Breast epithelium (tissue), 4 donors: ENCODE measurements at places on chromosomes 13 and 19.

DNA sequence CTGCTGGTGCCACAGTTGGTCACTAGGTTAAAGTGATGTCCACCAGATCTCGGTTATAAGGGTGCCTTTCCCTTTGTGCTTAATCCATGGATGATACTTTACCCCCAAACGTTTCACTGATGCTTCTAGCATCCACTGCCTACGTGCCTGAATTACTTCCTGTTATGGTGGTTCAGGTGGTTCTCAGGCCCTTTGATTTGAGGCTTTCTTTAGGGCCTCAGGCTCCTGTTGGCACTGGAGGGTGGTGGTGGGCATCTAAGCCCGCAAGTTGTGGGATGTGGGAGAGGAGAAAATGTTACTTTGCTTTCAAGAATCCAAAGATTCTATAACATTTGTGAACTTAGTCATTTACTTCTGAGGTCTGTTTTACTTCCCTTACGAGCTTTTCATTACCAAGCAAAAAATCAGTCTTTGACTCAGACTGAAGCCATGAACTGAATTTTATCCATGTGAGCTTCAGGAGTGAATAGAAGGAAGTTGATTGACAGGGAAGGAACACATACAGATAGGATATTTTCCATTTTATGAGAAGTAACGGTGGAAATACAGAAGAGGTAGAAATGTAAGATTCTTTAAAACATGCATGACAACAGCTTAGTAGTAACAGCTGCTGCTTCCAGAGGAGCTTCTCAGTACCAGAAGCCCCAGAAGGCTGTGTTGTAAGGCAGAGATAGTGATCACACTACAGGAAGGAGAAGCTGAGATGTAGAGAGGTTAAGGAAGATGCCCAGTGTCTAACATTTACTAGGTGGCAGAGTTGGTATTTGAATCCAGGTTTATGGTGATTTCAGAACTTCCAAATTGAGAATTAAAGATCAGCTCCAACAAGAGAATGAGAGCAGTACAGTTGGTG is 65.0 kb downstream of the ARHGEF7 start:
- DNase-seq = no peak

DNA sequence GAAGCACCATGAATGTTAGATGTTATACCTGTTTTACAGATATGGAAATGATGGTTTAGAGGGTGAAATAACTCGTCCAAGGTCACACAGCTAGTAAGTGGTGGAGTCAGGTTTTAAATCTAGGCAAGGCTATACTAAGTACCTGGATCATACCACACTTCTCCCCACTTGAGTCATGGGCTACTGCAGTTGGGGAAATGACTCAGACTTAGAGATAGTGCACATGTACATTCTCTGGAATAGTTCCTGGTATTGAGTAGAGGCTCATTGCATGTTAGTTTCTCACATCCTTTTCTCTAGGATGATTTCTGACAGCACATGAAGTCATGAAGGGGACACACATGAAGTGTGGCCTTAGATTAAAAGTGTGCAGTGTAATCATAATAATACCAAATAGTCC is 76.2 kb upstream of the TNFSF11 start:
- DNase-seq = no peak

- no peak for DNase-seq
Observed at GRCh38 chr13:23848646-23849141, 40.5 kb downstream of the MIPEP start.

GRCh38 chr19:40246292-40247073 is 20.0 kb upstream of the CCNP start:
- no peak for DNase-seq
